ENCODE measurements at places on chromosomes 5 and 9.

DNA sequence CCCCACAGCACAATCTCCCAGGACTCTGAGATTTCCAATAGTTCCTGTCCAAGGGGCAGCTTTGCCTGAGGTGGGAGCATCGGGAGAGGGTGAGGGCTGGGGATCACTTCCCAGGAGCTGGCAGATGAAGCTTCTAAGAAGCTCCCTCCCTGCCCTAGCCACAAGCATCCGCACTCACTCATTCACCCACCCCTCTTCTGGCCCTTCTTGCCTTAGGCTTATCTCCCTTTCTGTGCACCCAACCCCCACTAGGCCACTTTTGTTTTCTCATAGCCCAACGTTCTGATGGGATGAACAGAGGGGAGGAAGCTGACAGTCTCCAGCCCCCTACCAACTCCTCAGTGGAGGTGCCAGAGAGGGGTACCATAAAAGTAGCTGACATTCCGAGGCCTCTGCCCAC is 3.7 kb upstream of the PCDH1 start:
- DNase-seq = no peak

- no peak for DNase-seq
Observed at GRCh38 chr5:21684992-21685391, 1168.2 kb downstream of the CDH12 start.

DNA sequence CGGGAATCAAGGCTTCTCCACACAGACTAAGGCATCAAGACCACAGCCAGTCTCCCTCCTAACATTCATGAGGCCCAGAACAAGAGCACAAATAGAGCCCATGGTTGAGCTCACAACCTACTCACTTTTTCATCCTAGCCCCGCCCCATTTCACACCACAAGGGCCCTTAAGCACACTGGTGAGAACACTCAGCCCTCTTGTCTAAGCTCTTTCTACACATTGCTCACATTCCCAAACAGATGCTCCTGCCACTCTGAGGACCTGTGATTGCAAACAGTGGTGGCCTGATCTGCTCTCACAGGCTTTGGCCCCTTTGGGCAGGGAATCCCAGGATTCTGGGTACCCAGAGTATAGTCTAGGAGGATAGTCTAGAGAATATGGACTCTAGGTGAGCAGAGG is 54.0 kb downstream of the FEM1C start:
- no peak for DNase-seq

DNA sequence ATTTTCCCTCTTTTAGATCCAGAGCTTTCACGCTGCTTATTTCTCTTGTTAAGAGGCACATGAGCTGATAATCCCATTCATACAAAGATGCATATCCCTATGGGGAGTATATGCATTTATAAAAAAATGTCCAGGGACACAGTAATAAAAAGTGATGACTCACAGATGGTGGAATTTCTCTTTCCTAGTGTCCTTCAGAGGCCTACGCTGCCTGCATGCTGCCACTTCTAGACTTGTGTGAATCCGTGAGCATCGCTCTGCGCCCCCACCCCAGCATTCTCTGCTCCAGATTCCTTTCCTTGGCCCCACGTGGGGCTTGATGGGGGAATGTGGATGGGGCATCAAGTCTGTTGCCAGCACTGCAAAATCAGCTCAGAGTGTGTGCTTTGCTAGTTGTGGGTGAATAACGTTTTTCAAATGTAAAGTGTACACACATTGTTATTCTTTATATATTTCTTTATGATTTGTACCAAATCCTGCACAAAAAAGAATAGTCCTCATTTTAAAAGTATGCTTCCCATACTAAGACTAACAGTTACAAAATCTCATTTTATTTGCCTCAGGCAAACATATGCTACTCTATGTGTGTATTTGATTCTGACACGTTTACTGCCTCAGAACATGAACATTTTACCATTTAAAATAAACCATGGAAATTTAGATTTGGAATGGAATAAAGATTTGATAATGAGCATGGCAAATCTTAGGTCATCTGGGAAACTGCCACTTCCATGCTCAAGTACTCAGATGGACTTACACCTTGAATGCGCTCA is 22.4 kb upstream of the RASGRF2 start:
- DNase-seq = no peak

GRCh38 chr9:97978371-97979130 is 4.6 kb upstream of the ANP32B start:
- no peak for DNase-seq

- DNase-seq = no peak
Observed at GRCh38 chr9:127123064-127123890, 842 bp upstream of the ANGPTL2 start.

- DNase-seq = no peak
Observed at GRCh38 chr5:115718927-115719326, 93.1 kb upstream of the TMED7 start.

DNA sequence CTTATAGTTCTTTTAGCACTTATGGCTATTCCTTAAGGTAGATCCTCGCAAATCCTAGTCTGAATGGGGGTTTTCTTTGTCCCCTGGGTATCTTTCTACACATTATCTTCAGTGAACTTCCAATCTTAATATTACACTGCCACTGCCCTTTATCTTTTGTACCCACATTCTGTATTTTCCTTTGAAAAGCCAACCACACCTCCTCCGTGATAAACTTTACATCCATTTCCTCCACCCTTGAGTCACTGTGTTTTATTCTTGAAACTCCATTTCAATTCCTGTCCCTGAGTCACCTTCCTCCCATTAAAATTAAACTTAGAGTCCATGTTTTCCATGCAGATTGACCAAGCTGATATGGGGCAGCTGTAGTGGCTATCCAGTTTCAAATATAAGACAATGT is 43.2 kb upstream of the RICTOR start:
- DNase-seq = no peak

All from stimulated activated CD8-positive, alpha-beta memory T cell treated with anti-CD3 and anti-CD28 coated beads, Interleukin-7, amount 100 ng/mL, for 1 hour (primary cell).